Nucleus accumbens (tissue), 56 donors: ENCODE measurements at places on chromosomes 3 and 15.

DNA sequence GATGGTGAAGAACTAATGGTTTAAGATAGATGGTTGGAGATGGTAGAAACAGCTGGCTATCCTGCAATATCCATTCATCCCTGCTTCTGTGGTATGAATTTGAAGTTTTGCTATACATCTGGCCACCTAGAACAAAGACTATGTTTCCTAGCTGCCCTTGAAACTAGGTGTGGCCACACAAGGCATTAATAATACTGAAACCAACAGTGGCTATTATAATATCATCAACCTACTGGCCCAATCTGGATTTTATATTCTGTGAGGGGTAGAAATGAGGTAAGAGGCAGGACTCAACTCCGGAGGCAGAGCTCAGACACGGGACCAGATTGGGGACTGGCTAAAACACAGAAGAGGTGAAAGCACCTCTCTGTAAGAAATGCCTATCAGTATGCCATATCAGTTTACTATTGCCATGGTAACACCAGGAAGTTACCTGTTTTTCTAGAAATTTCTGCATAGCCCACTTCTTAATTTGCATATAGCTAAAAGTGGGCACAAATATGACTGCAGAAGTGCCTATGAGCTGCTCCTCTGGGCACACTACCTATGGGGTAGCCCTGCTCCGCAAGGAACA, 8.4 kb downstream of the IFT80 start:
- no peak for DNase-seq

DNA sequence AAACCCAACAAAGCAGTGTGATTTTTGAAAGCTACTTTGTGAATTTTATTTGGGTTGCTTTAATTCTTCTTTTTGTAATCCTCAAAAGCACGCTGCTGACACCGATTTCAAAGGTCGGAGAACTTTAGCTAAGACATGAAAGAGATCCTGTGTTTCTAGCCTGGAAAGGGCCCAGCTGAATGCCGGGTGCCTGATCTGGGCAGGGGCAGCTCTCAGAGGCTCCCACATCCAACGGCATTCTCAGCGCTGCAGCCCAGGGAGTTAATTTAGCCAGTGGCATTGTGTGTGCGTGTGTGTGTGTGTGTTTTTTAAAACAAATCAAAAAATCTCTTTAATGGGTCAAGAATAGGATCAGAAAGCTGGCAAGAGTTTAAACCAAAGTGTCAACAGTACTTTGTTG, 6.6 kb downstream of the RBP1 start:
- peak; percentile 51 for DNase-seq

GRCh38 chr3:194865615-194866014, 179.9 kb downstream of the FAM43A start:
- DNase-seq = no peak

- DNase-seq = no peak
Observed at GRCh38 chr3:100615684-100616083, 6.3 kb downstream of the ADGRG7 start.

GRCh38 chr3:130529486-130530215, 12.7 kb downstream of the COL6A6 start:
- no peak for DNase-seq

- no peak for DNase-seq
Observed at GRCh38 chr3:27349832-27350231, 19.4 kb downstream of the NEK10 start.

GRCh38 chr3:119084371-119085069, 49.9 kb upstream of the IGSF11 start:
- no peak for DNase-seq

- DNase-seq = no peak
Observed at GRCh38 chr3:70096376-70097066, 97.0 kb downstream of the SAMMSON start.

- DNase-seq = no peak
Observed at GRCh38 chr3:165874663-165875489, 37.7 kb upstream of the BCHE start.

GRCh38 chr3:108345492-108346205, 49.3 kb downstream of the HHLA2 start:
- no peak for DNase-seq

GRCh38 chr3:53181024-53181371, 20.0 kb downstream of the PRKCD start:
- no peak for DNase-seq

DNA sequence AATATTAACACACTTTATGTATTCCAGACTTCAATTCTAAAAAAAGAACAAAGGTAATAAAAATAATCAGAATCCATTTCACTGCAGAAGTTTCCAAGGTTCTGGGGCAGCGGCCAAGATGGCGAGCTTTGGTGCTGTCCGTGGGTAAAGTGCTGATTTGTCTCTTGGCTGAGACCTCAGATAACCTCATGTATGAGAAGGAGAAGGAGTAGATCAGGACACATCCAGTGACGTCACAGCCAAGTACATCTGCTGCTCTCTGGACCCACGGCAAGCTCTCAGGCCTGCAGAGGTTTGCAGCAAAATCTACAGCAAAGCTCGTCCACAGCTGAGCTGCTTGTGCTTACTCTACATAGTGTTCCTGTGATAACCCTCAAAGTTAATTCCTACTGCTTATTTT, 165.7 kb downstream of the MAGI1 start:
- no peak for DNase-seq

- no peak for DNase-seq
Observed at GRCh38 chr3:194325424-194326153, 25.5 kb downstream of the CPN2 start.

DNA sequence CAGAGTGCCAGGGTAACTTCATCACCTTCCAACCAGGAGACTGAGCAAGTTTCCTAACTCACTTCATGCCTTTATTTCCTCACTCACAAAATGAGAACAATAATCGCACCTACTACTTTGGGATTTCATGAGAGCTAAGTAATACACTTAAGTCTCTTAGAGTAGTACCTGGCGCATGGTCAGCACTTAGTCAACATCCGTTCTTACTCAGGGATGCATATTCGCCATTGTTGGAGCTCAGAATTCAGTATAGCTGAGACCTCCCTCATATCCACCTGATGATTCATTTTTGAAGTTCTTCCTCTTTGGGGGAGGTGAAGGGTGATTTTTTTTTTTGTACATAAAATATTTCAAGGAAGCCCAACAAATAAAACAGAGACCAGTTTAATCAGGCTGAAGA, 188.2 kb downstream of the AGBL1 start:
- no peak for DNase-seq
